ENCODE measurements at places on chromosomes 1 and 21.
A peak's percentile ranks its signal among the peaks of the same experiment; 100 is the strongest.

GRCh38 chr1:38819040-38819439 is 40.5 kb downstream of the RRAGC start:
- no peak for DNase-seq

DNA sequence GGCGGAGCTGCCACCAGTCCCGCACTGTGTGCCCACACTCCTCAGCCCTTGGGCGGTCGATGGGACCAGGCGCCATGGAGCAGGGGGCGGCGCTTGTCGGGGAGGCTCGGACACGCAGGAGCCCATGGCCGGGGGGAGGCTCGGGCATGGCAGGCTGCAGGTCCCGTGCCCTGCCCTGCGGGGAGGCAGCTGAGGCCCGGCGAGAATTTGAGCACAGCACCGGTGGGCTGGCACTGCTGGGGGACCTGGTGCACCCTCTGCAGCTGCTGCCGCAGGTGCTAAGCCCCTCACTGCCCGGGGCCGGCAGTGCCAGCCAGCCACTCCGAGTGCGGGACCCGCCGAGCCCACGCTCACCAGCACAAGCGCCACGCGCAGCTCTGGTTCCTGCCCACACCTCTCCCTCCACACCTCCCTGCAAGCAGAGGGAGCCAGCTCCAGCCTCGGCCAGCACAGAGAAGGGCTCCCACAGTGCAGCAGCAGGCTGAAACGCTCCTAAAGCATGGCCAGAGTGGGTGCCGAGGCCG is 267.7 kb downstream of the RYR2 start:
- DNase-seq: no peak

DNA sequence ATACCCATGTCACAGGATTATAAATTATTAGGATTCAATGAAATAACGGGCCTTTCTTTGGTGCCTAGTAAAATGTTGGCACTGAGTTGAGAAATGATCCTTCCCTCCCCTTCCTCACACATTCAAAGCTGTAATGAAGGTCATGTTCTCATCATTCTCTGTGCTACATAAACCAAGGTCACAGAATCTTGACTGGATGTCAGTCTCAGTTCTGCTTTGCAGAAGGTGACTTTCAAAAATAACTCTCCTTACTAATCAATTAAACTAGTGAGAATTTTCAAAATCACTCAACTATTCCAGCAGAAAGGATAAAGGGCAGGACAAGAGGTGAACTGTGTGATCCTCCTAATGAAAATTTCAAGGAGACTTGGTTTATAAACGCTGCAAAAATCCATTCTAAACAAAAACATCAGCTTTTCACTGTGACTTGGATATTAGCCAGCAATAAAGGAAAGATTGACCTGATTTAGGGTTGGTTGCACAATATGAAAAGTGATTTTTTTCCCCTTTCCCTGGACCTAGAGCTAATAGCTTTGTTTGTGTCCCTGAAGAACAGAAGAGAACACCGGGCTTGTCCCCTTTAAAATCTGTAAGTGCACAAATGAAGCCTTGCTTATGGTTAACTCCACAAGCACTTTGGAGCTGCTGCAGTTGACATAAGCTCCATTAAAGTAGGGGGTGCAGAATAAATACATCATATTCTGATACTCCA is 120.1 kb downstream of the SEC16B start:
- no peak for DNase-seq

DNA sequence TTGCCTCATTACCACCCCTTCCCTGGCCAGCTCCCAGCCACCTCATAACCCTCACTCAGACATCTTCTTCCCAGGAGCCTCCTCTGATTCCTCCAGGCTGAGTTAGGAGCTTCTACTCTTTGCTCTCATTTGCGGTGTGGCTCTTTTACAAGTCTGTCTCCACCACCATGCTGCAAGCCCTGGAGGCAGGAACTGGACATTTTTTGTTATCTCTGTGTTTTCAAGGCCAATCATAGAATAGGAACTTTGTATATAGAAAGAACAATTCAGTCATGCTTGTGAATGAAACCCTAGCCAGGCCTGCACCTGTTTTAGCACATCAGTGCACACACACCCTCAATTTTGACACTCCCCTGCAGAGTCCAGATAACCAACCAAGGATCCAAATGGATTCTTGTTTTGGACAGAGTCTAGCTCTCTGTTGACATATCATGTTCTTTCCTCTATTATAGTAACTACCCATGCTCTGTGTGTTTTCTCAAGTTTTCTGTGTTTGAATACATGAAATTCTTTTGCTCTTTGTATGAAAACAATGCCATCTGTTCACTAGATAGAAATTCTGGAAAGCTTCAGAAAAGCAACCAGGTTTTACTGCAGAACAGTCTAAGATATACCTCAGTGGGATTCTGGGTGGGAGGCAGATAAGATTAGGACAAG is 60.9 kb upstream of the ZNF648 start:
- DNase-seq: no peak

GRCh38 chr21:41653243-41653953 is 113.5 kb downstream of the RIPK4 start:
- DNase-seq: no peak

DNA sequence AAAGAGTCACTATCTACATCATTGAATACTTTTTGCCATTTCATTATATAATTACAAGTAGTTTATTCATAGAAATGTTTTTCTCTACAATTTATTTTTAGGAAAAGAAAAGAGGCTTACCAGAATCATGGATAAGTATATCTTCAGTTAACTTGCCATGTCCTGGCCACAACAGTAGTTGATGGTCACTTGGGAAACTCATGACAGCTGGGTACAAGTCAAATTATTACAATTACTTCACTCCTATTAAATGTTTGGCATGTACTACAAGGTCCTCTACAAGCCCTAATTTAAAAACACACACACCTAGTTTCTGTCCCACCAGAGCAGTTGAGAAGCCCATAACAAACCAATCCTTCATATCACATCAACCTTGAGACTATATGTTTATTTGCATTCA is 29.4 kb downstream of the PALMD start:
- DNase-seq: no peak

GRCh38 chr1:67522001-67522441 is 91.8 kb upstream of the SERBP1 start:
- DNase-seq: no peak

DNA sequence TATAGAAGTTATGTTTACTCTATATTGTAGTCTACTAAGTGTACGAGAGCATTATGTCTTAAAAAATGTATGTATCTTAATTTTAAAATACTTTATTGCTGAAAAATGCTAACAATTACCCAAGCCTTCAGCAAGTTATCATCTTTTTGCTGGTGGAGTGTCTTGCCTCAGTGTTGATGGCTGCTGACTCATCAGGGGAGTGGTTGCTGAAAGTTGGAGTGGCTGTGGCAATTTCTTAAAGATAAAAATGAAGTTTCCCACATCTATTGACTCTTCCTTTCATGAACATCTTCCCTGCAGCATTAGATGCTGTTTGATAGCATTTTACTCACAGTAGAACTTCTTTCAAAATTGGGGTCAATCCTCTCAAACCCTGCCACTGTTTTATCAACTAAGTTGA is 95.8 kb downstream of the CDC7 start:
- no peak for DNase-seq

GRCh38 chr1:103243481-103243880 is 135.2 kb upstream of the COL11A1 start:
- no peak for DNase-seq

DNA sequence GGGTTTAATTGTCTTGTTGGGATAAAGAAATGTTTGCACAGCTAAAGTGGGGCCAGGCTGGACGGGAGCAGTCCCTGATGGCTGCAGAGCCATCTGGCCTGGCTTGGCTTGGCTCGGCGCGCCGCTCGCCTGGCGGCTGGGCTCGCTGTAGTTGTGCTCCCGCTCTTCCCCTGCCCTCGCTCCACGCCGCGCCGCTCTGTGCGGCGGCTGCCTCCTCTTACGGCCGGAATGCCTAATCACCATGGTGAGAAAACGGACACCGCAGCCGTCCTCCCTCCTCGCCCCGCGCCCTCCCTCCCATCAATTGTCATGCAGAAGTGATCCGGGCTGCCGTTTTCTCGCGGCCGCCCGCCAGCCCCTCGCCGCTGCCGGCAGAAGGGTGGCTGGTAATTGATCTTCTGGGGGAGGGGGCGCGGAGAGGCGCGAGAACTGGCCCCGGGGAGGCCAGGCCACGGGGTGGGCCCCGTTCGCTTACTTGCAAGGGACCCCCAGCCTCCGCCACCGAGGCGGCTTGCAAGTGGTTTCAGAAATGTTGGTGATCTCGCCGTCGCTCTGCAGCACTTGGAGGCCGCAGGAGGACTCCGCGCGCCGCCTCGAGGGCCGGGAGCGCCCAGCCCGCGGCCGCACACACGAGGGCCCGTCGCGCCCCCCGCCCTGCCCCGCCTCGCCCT is 12.4 kb downstream of the RNF220 start:
- DNase-seq: peak; percentile 74

DNA sequence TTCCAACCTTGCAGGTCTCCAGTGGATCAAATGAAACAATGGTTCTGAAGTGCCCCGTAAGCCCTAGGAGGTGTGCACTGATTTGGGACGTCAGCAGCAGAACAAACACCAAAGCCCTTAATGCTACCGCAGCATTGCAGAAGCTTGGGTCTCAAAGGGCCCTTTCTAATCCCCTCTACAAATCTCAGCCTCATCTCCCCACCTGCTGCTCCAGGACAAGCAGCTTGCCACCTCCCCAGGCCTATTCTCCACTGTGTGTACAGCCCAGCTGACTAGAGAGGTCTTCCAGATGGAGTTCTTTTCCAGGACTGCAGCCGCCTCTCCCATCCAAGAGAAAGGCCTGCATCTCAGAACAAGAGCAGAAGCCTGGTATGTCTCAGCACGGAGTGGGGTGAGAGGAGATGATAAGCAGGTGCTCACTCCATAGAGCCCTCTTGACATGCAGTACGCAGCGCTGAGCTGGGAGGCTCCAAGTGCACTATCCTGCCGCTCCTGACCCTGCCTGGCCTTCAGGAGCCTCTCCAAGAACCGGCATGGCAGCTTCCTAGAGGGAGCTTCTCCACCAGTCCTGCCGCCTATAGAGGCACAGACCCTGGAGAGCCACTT is 46.3 kb downstream of the MRPL37 start:
- DNase-seq: no peak

- DNase-seq: no peak
These were observed 25.7 kb downstream of the COA6 start for GRCh38 chr1:234398849-234399381.

GRCh38 chr1:32786856-32787255 is 30.3 kb downstream of the YARS1 start:
- DNase-seq: no peak

DNA sequence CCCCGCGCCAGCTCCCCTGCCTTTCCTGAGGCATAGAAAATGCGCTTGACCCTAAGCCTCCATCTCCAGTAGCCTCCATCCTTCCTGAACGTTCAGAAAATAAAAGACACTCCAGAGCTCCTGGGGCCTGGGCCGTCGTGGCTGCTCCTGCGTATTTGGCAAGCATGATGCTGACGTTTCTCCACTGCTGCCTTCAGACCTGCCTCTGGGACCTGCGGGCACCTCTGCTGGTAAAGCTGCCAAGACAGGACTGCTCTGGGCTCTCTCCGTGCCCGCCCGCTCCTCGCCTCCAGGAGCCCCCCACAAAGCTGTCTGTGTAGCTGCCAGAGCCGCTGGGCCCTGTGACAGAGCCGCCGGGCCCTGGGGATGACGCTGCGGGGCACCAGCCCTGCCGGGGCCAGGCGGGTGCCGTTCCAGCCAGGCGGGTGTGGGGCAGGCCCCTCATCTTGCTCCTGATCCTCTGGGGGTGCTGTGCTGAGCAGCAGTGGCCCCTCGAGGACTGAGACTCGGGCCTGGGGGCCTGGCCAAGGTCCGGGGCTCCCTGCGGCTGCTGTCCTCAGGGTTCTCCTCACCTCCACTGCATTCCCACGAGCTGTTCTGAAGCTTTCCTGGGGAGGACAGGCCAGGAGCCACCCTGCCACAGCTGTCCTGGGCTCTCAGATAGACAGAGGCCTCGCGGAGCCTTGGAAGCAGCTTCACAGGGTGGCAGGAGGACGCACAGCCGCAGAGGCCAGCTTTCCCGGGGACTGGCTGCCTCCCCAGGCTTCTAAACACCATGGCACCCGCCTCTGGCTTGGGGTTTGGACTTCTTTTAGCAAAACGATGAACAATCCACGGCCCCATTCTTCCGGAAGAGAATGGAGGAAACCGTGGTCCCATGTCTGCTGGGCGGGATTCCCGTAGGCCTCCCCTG is 48.1 kb downstream of the MORN1 start:
- no peak for DNase-seq

DNA sequence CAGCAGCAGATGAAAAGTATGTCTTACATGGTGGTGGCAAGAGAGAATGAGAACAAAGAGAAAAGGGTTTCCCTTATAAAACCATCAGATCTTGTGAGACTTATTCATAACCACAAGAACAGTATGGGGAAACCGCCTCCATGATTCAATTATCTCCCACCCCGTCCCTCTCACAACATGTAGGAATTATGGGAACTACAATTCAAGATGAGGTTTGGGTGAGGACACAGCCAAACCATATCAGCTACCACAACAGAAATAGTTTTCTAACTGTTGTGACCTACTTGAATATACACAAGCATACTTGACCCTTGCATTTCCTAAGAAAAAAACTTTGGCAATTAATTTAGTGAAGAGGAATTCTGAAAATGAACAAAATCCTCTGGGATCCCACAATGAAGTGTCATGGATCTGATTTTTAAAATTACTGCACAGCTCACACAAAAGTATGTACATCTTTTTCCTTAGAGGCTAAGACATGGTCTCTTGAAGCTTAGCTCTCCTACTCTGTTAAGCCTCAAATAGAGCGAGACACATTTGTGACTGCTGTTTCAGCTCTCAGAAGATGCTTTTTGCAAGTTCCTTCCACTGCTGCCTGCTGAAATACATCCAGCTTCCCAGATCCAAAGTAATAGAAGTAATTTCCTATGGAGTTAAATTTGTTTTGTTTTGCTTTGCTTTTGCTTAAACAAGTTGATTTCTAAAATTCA is 265.8 kb downstream of the DPYD start:
- DNase-seq: no peak

DNA sequence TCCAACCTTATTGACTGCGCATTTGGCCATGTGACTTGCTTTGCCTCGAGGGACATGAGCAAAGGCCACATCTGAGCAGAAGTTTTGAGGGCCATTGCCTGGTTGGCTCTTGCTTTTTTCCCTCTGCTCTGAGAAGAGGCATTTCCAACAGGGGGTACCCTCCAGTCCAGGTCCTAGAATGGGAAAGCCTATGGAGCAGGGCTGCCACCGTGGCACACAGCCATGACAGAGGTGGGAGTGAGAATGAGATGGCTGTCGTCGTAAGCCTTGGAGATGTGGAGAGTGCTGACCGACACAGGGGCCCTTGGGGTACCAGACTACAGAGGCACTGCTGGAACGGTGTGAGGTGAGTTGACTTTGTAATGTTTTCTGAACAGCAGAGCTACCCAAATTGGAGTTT is 103.0 kb downstream of the KCNJ15 start:
- DNase-seq: no peak

GRCh38 chr1:208312706-208313105 is 68.5 kb upstream of the PLXNA2 start:
- DNase-seq: no peak

- no peak for DNase-seq
These were observed 79.8 kb downstream of the NFASC start for GRCh38 chr1:204950353-204951001.

DNA sequence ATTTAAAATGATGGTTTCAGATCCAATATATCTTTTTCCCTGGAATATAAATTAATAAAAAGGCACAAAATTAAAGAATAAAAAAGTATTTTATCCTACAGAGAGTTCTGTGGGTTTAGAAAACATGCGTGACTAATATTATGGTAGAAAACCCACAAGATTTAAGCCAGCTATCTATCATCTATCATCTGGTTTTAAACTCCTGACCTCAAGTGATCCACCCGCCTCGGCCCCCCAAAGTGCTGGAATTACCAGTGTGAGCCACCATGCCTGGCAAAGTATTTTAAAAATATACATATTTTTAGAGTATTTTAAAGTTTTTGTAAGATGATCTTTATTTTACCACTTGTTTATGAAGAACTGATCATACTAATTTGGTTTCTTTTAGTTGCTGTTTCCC is 79.5 kb downstream of the NRIP1 start:
- no peak for DNase-seq

Data from iPS DF 19.7 (cell line).